Breast epithelium (tissue), 4 donors: ENCODE measurements at places on chromosomes 11 and 22. TPM values are rescaled to one million over a fixed set of nuclear protein-coding genes. Genes with fewer than 3 reads are reported as not detected.
A peak's percentile ranks its signal among the peaks of the same experiment; 100 is the strongest.

- DNase-seq, result no peak
These were observed 9.5 kb upstream of the RASSF10 start for GRCh38 chr11:12999597-12999996.

LRRC4C gene
- 6.6 TPM for total RNA-seq

- no peak for DNase-seq
These were observed 6.3 kb downstream of the KCNJ11 start for GRCh38 chr11:17382046-17382728.

DNA sequence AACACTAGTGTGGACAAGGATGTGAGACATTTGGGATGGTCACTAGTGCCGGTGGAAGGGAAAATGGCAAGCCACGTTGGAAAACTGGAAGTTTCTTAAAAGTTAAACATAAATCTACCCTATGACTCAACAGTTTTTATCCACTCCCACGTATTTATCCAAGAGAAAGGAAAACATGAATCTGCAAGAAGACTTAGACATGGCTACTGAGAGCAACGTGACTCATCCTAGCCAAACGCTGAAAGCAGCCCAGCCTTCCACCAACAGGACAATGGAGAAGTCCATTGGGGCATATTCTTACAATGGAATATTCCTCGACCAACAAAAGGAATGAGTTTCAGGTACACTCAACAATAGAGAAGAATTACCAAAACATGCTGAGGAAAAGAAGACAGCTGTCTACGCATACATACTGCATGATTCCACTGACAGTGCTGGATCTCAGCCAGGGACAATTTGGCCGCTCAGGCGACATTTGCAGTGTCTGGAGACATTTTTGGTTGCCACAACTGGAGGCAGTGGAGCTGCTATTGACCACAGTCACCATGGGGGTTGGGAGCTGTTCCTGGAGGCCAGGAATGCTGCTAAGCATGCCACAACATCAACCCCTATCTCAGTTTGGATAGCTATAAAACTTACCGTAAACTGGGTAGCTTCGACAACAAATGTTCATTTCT is 21.2 kb downstream of the SYT13 start:
- no peak for DNase-seq

DNA sequence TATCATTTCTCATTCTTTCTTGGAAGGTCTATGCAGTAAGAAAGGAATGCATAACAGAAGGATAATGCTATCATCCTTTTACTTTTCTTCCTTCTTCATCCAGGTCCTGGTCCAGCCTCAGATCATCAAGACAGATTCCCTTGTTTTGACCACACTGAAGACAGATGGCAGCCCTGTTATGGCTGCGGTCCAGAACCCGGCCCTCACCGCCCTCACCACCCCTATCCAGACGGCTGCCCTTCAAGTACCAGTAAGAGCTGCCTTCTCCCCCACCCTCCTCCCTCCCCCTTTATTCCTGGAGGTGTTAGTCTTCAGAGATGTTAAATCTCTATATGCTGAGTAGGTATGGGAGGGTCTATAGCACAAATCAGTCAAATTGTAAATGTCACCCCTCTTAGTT is 37.9 kb downstream of the SREBF2 start:
- DNase-seq, result no peak

- no peak for DNase-seq
These were observed 1233.8 kb upstream of the CNTN5 start for GRCh38 chr11:97786961-97787360.

- DNase-seq, result peak; percentile 76
These were observed 50.5 kb upstream of the SHISAL1 start for GRCh38 chr22:44363013-44363979.

DNA sequence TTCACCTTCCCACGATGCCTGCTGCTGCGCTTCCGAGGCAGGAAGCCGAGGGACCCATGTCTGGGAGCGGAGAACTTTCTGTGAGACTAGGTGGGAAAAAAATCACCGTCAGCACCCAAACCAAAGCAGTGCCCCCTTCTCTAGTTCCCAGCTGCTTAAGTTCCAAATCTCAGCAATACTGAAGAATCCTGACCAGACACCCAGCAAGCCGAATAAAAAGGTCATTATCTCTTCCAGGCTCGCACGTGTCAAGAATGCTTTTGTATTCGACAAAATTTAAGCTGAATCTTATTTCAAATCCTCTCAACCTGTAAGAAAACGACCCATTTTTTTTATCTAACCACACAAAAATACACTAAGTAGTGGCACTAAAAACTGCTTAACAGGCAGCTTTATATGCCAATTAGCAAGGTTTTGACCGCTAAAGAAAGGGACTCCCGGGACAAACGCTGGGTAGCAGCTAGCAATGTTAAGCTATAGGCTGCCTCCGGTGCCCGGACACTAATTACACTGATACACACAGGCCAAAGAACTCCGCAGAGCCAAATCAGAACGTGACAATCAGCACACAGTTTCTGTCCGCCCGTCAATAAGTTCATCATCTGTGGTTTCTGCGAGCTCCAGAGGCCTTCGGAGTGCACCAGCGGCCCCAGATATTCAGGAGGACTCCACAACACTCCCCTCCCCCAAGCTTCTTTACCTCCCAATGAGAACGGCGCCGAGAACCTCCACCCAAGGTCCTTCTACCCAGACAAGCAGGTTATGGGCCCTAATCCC is 728 bp downstream of the RPL3 start:
- no peak for DNase-seq

- DNase-seq, result no peak
These were observed 7.3 kb upstream of the SYCE3 start for GRCh38 chr22:50569896-50570535.

GRCh38 chr11:68411501-68411991 is 49.0 kb upstream of the PPP6R3 start:
- DNase-seq, result no peak

C11orf65 gene
- 1.9 TPM for total RNA-seq

MS4A1 gene
- not detected for total RNA-seq

POU2AF2 gene
- 2.0 TPM for total RNA-seq

- DNase-seq, result no peak
These were observed 136.4 kb downstream of the CCDC81 start for GRCh38 chr11:86511086-86511551.

SMC1B gene
- total RNA-seq, result not detected

PTS gene
- 40.4 TPM for total RNA-seq

DNA sequence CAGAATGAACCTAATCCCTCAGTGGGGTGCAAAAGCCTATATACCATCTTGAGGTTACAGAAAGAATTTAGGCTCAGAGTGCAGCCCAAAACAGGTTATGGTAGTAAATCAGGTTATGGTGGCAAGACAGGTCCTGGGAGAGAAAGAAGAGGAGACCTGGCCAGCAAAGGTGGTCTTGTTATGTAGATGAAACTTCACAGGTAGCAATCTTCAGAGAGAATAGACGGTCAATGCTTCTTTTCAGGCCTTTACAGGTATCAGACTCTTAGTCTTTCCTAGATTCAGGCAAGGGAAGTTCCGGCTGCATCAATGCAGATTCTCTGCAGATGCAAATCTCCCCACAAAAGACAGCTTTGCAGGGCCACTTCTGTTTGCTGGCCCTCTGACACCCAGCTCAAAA is 45.8 kb upstream of the SORL1 start:
- DNase-seq, result no peak

WNT7B gene
- not detected for total RNA-seq

- DNase-seq, result peak; percentile 30
These were observed 32.9 kb downstream of the IFT27 start for GRCh38 chr22:36743011-36743410.

- no peak for DNase-seq
These were observed 14.3 kb downstream of the PACSIN2 start for GRCh38 chr22:43000441-43001175.

SYT7 gene
- total RNA-seq, result 11.7 TPM

DNA sequence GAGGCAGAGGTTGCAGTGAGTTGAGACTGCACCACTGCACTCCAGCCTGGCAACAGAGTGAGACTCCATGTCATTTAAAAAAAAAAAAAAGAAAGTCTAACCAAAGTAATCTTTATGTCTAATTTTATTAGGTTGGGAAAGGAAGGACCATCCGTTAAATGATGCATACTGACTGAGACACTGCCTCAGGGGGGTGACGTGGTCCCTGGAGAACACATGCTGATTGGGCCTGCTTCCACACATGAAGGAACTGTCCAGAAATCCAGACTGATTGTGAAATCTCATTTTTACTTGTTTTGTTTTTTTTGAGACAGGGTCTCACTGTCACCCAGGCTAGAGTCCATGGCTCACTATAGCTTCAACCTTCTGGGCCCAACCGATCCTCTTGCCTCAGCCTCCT is 5.5 kb downstream of the SF3A1 start:
- no peak for DNase-seq

KCNE3 gene
- 4.7 TPM for total RNA-seq

DNA sequence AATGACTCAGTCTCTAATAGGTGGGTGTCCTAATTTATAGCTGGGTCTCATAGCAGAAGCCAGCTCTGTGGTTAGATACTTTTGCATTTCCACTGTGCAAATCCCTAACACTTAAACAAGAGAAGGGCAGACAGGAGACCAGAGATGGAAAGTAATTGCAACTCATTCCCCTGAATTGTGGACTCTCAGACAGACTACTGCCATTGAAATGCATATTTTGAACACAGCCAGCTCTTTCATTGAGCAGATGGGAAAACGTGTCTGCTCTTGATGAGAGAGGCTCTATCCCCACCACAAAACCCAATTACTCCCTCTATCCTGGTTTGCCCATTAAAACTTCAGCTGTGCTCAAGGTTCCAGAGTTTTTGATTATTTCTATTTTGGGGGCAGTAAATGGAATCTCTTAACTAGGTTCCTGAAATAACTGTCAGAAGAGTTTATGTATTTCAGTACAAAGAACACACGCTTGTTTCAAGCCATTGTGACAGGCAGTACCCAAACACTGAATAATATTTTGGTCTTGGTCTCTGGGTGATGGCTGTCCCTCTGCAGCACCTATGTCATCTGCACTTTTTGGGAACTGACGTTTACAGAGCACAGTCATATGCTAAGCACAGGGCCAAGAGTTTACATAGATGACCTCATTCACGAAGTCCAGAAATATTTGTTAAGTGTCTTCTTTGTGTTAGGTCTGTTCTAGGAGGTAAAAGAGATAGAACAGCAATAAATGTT is 41.7 kb downstream of the FAM227A start:
- DNase-seq, result no peak

OR51B4 gene
- total RNA-seq, result not detected

DNA sequence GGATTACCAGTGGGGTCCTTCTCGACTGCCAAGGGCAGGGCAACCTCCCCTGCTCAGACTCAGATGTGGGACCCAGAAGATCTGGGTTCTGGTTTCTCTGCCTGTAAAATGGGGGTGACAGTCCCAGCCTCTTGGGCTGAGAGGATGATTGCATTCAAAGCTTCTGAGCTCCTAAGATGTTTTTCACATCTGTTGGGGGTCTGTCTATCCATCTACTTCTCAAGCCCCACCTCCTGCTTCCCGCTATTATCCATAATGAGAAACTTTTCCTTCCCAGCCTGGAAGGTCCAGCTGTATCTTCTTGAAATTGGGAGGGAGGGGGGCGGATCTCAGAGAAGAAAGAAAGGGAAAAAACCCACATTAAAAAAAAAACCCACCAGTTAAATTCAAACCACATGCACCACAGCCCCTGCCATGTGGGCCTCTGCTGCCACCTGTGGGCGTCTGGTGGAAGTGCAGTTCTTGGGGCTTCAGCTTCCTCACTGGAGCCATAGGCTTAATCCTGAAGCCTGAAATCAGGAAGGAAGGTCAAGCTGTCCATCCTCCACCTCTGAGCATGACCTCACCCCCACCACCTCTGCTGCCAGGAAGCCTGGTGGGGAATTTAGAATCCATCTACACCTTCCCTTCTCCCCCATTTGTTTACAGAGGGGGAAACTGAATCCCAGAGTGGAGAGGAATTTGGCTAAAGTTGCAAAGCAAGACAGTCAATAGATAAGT is 27.3 kb downstream of the ARHGEF17 start:
- peak; percentile 85 for DNase-seq

GRCh38 chr22:47379037-47379436 is 616.6 kb downstream of the TBC1D22A start:
- DNase-seq, result no peak

DNA sequence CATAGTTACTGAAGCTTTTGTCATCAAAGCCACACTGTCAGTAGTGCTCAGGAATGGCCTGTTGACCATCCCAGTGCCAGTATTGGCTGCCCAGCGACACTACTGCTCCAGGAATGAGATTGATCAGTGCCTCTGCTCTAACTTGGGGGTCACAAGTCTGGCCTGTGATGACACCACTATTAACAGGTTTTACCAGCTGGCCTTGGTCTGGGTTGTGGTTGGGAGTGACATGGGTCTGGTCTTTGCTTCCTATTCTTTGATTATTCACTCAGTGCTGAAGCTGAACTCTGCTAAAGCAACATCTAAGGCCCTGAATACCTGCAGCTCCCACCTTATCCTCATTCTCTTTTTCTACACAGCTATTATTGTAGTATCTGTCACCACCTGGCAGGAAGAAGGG is 21.5 kb downstream of the OR56B4 start:
- no peak for DNase-seq

- peak; percentile 87 for DNase-seq
These were observed 32.1 kb downstream of the A4GALT start for GRCh38 chr22:42688241-42689211.

TMPRSS6 gene
- total RNA-seq, result not detected

OR9Q2 gene
- not detected for total RNA-seq

DNA sequence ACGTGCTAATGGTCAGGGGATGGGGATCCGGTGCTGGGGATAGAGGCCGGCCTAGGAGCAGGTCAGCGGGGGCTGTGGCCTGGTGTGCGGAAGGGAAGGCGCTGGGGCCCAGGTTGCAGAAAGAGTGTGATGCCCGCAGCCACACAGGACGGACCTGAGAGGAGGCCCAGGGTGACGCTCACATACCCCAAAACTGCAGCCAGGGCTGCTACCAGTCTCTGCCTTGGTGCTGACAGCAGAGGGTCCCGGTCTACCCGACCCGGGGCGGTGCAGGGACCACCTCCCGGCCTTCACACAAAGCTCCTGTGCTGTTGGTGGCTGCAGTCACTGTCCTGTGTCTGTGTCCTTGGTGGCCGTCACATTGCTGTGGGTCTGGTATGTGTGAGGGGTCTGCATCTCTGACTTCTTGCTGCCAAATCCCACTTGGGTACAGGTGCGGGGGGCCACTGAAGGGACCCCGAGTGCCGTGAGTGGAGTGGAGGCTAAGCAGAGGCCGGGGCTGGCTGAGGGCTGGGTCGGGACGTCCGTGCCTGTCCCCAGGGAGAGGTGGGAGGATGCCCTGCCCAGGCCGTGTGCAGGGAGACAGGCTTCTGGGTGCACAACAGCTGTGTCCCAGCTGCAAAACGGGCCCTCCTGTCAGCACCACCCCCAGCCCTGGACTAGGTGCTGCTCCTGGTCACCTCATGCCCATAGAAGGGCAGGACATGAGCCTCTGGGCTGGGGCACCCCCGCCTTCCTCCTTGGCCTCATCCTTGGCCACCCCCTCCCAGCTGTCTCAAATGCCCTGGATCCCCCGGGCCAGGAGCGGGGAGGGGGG is 1.5 kb downstream of the LSP1 start:
- DNase-seq, result no peak

RIMBP3B gene
- not detected for total RNA-seq
